ENCODE measurements at places on chromosomes 16 and 17. TPM values are rescaled to one million over a fixed set of nuclear protein-coding genes. Genes with fewer than 3 reads are reported as not detected.

PDE6G gene
- 0.45 TPM for total RNA-seq

PRSS33 gene
- total RNA-seq: 0.39 TPM

CDK3 gene
- 9.4 TPM for total RNA-seq

TSPOAP1 gene
- 27.9 TPM for total RNA-seq

C16orf92 gene
- total RNA-seq: not detected

ACSF2 gene
- total RNA-seq: 31.5 TPM

MT1M gene
- not detected for total RNA-seq

GINS3 gene
- total RNA-seq: 22.2 TPM

GAS7 gene
- 84.8 TPM for total RNA-seq

SMIM36 gene
- not detected for total RNA-seq

TMC7 gene
- total RNA-seq: 3.9 TPM

PDILT gene
- not detected for total RNA-seq

PNMT gene
- total RNA-seq: 0.84 TPM

WSCD1 gene
- total RNA-seq: 93.3 TPM

MYCBPAP gene
- 1.7 TPM for total RNA-seq

CARD14 gene
- total RNA-seq: 1.7 TPM

USP6 gene
- 0.26 TPM for total RNA-seq

DEXI gene
- total RNA-seq: 35.6 TPM

DCTPP1 gene
- 91.6 TPM for total RNA-seq

TGFB1I1 gene
- total RNA-seq: 8.8 TPM

SCN4A gene
- 1.9 TPM for total RNA-seq

MAP2K4 gene
- 51.8 TPM for total RNA-seq

RHBDL1 gene
- 3.0 TPM for total RNA-seq

ASGR1 gene
- 11.2 TPM for total RNA-seq

CASKIN2 gene
- 44.5 TPM for total RNA-seq

EVPLL gene
- not detected for total RNA-seq

C17orf50 gene
- 0.23 TPM for total RNA-seq

KRTAP3-1 gene
- not detected for total RNA-seq

LPO gene
- not detected for total RNA-seq

OR3A2 gene
- total RNA-seq: not detected

TLCD2 gene
- 1.1 TPM for total RNA-seq

SDR42E2 gene
- total RNA-seq: not detected

NPIPB6 gene
- 1.5 TPM for total RNA-seq

IL34 gene
- 0.16 TPM for total RNA-seq

EPX gene
- total RNA-seq: not detected

HIGD1B gene
- not detected for total RNA-seq
